Heart right ventricle (tissue), 16 donors: ENCODE measurements at places on chromosomes 5 and 9. TPM values are rescaled to one million over a fixed set of nuclear protein-coding genes. Genes with fewer than 3 reads are reported as not detected.

The SREK1IP1 gene
- 5.5 TPM for polyA plus RNA-seq

DNA sequence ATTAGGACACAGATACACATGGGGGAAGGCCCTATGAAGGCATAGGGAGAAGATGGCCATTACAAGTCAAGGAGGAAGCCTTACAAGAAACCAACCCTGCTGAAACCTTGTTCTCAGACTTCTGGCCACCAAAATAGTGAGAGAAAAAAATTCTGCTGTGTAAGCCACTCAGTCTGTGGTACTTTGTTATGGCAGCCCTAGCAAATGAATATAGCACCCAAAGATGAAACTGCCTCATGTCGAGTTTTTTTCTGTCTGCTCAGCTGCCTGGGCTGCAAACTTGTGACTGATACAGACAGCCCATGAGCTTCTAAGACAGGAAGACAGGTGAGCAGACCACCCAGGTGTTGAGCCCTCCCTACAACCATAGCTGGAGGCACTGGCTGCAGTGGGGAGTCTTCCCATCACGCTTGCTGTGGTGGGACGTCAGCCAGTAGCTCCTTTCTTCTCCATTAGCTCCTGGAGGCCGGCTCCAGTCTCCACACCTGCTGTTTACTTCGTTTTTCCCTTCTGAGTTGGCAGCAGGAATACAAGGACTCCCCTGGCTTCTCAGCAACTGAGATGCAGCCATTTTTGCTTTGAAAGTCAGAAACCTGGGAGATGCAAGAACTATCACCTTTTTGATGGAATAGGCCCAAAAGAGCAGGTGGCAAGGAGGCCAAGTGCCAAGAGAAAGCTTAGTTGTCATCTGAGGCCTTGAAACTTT, 164.9 kb downstream of the SEMA6A start:
- no peak overlapping the region for H3K27ac ChIP-seq
- no peak overlapping the region for H3K4me3 ChIP-seq
- no peaks in the 10 kb centered on the region for H3K4me1 ChIP-seq

DNA sequence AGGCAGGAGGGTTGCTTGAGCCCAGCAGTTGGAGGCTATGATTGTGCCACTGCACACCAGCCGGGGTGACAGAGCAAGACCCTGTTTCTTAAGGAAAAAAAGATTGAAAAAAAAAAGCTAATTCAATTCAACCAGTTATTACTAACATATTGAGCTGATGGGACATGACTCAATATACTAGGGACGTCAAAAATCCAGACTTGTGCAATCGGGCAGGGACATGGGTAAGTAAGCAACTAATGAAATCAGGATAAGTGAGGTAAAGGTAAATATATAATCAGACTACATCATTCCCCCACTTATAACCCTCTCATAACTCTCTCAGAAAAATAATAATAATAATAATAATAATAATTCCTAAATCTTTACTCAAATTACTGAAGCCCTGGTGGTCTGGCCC, 975 bp upstream of the HAVCR1 start:
- no peak overlapping the region for H3K27ac ChIP-seq
- H3K4me1 ChIP-seq = no peaks in the 10 kb centered on the region
- no peaks in the 10 kb centered on the region for H3K27me3 ChIP-seq

GRCh38 chr9:254516-254915, 39.9 kb downstream of the DOCK8 start:
- no peak overlapping the region for H3K27ac ChIP-seq
- no peaks in the 10 kb centered on the region for H3K36me3 ChIP-seq
- DNase-seq = no peak

- DNase-seq = no peak
- no peak overlapping the region for H3K27ac ChIP-seq
- no peak overlapping the region for H3K4me3 ChIP-seq
- peaks cover 9% of the 10 kb centered on the region for H3K4me1 ChIP-seq
- no peaks in the 10 kb centered on the region for H3K27me3 ChIP-seq
These were observed 126.1 kb downstream of the SEMA5A start for GRCh38 chr5:9419794-9420193.

GRCh38 chr9:12718482-12719026, 25.4 kb downstream of the TYRP1 start:
- no peaks in the 10 kb centered on the region for H3K27me3 ChIP-seq
- H3K4me1 ChIP-seq = no peaks in the 10 kb centered on the region
- no peak overlapping the region for H3K27ac ChIP-seq
- H3K36me3 ChIP-seq = no peaks in the 10 kb centered on the region
- DNase-seq = no peak
- H3K4me3 ChIP-seq = peak overlapping the region; percentile 4

GRCh38 chr5:178074266-178074952, 38.9 kb upstream of the N4BP3 start:
- no peak overlapping the region for H3K27ac ChIP-seq
- no peaks in the 10 kb centered on the region for H3K4me1 ChIP-seq
- no peak for DNase-seq
- H3K36me3 ChIP-seq = no peaks in the 10 kb centered on the region

- H3K27ac ChIP-seq = no peak overlapping the region
- peaks cover 31% of the 10 kb centered on the region for H3K27me3 ChIP-seq
- no peaks in the 10 kb centered on the region for H3K4me1 ChIP-seq
- H3K4me3 ChIP-seq = no peak overlapping the region
These were observed 32.7 kb upstream of the SLC9A3 start for GRCh38 chr5:556909-557441.

DNA sequence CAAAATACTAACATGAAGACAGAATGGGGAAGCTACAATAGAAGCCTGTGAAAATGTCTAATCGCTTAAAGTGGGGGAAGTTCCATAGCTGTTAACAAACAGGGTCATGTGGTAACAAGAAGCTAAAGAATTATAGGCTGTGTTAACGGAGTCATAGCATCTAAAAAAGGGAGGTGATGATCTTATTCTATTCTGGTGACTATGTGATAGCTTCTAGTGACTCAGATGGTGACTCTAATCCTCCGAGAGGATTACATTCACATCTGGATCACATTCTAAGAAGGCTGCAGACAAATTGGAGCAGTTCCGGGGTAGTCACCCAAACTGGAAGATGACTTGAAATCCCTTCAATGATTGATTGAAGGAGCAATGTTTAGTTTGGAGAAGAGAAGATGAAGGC, 142.1 kb downstream of the LIFR start:
- H3K4me1 ChIP-seq = no peaks in the 10 kb centered on the region
- no peak overlapping the region for H3K4me3 ChIP-seq
- no peak for DNase-seq
- no peak overlapping the region for H3K27ac ChIP-seq
- no peaks in the 10 kb centered on the region for H3K36me3 ChIP-seq
- peaks cover 3% of the 10 kb centered on the region for H3K27me3 ChIP-seq

DNA sequence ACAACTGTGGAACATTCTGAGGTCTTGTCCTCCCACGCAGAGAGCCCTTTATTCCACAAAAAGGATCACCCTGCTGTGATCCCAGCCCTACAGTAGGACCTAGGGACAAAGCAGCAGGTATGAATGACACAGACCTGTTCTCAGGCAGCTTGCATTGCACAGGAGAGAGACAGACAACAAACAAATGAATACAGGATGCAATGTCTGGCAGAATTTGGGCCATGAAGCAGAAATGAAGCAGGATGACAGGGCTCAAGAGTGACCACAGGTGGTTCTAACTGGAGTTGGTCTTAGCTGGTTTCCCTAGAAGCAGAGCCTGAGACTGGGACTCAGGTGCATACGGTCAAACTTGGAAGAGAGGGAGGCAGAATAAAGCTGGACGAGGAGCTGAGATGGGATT, 388.8 kb downstream of the CDK5RAP2 start:
- H3K4me3 ChIP-seq = no peak overlapping the region
- peaks cover 8% of the 10 kb centered on the region for H3K27me3 ChIP-seq
- H3K4me1 ChIP-seq = no peaks in the 10 kb centered on the region
- no peak overlapping the region for H3K27ac ChIP-seq
- H3K36me3 ChIP-seq = no peaks in the 10 kb centered on the region

DNA sequence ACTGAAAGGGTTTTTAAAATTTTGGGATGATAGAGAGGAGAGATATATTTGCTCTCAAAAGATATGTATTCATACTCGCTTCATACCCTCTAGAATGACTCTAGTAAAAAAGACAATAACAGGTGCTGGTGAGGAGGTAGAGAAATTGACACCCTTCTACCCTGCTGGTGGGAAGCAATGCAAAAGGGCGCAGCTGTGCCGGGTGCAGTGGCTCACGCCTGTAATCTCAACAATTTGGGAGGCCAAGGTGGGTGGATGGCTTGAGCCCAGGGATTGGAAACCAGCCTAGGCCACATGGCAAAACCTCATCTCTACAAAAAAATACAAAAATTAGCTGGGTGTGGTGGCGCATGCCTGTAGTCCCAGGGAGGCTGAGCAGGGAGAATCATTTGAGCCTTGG, 33.9 kb upstream of the NXNL2 start:
- DNase-seq = no peak
- no peaks in the 10 kb centered on the region for H3K27me3 ChIP-seq
- H3K4me1 ChIP-seq = no peaks in the 10 kb centered on the region
- H3K27ac ChIP-seq = no peak overlapping the region
- H3K4me3 ChIP-seq = no peak overlapping the region
- no peaks in the 10 kb centered on the region for H3K36me3 ChIP-seq

GRCh38 chr9:128192601-128193371, 1.4 kb upstream of the CIZ1 start:
- peaks cover 24% of the 10 kb centered on the region for H3K4me1 ChIP-seq
- DNase-seq = peak; percentile 83
- no peaks in the 10 kb centered on the region for H3K27me3 ChIP-seq
- peak overlapping the region; percentile 68 for H3K4me3 ChIP-seq
- peak overlapping the region; percentile 86 for H3K27ac ChIP-seq
- H3K36me3 ChIP-seq = no peaks in the 10 kb centered on the region

DNA sequence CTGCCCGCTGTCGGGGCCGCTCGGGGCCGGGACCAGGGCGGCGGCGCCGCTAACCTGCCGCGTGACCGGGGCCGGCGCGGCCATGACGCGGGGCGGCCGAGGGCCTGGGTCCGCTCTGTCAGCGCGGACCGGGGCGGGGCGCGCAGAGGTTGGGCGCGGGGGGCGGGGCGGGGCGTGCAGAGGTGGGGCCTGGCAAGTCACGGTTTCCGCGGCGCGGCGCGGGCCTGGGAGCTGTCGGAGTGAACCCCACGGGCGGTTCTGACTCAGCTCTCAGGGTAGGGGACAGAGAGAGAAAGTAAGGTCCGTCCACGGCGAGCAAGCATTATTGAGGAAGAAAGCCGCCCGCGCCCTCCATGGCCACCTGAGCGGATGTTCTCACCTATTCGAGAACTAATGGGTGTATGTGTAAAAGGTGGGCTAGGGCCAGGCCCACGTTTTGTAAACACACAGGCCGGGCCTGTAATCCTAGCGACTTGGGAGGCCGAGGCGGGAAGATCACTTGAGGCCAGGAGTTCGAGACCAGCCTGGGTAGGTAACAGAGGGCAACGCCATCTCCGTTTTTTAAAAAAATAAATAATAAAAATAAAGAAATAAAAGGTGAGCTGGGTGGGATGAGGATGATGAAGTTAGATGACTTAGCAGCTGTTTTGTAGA, at the start of gene PRXL2C:
TSS of gene PRXL2C (minus strand) at position 120 of the 654 bp plus-strand sequence. CDS start at position 84, 36 bp downstream.
- H3K27me3 ChIP-seq = no peaks in the 10 kb centered on the region
- DNase-seq = peak; percentile 90
- H3K27ac ChIP-seq = peak within 1 kb of the TSS; percentile 100
- peaks cover 39% of the 10 kb centered on the region for H3K4me1 ChIP-seq
- H3K4me3 ChIP-seq = peak within 1 kb of the TSS; percentile 72

DNA sequence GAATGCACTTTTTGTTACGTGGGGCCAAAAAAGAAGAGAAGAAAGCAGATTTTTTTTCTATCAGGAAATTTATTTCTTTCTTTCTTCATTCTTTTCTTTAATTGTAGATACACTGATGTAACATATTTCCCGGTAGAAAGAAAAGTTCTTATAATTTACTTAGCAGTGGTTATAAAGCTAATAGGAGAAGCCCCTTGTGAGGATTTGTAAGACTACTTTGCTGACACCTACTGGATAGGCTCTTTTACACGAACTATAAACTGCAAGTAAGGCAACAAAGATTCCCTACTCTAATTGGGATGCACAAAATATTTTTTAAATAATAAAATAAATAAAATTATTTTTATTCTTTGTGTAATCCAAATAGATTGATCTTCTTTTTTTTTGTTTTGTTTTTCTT, 284.4 kb downstream of the DNAH5 start:
- no peaks in the 10 kb centered on the region for H3K27me3 ChIP-seq
- H3K4me3 ChIP-seq = no peak overlapping the region
- H3K4me1 ChIP-seq = no peaks in the 10 kb centered on the region
- no peak for DNase-seq

- DNase-seq = no peak
- no peaks in the 10 kb centered on the region for H3K36me3 ChIP-seq
- H3K27me3 ChIP-seq = no peaks in the 10 kb centered on the region
- no peak overlapping the region for H3K27ac ChIP-seq
- no peak overlapping the region for H3K4me3 ChIP-seq
These were observed 76.2 kb downstream of the SH3TC2 start for GRCh38 chr5:148986636-148987035.

DNA sequence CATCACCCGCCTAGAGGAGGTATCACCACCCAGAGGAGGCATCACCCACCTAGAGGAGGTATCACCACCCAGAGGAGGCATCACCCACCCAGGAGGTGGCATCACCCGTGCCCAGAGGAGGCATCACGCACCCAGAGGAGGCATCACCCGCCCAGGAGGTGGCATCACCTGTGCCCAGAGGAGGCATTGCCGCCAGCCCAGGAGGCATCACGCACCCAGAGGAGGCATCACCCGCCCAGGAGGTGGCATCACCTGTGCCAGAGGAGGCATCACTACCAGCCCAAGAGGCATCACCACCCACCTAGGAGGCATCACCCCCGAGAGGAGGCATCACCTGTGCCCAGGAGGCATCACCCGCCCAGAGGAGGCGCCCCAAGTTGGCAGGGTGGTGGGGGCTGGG, 2.6 kb downstream of the NOTCH1 start:
- H3K4me3 ChIP-seq = peak overlapping the region; percentile 96
- H3K27ac ChIP-seq = peak overlapping the region; percentile 94
- no peaks in the 10 kb centered on the region for H3K27me3 ChIP-seq
- peaks cover 35% of the 10 kb centered on the region for H3K36me3 ChIP-seq
- peaks cover 88% of the 10 kb centered on the region for H3K4me1 ChIP-seq

DNA sequence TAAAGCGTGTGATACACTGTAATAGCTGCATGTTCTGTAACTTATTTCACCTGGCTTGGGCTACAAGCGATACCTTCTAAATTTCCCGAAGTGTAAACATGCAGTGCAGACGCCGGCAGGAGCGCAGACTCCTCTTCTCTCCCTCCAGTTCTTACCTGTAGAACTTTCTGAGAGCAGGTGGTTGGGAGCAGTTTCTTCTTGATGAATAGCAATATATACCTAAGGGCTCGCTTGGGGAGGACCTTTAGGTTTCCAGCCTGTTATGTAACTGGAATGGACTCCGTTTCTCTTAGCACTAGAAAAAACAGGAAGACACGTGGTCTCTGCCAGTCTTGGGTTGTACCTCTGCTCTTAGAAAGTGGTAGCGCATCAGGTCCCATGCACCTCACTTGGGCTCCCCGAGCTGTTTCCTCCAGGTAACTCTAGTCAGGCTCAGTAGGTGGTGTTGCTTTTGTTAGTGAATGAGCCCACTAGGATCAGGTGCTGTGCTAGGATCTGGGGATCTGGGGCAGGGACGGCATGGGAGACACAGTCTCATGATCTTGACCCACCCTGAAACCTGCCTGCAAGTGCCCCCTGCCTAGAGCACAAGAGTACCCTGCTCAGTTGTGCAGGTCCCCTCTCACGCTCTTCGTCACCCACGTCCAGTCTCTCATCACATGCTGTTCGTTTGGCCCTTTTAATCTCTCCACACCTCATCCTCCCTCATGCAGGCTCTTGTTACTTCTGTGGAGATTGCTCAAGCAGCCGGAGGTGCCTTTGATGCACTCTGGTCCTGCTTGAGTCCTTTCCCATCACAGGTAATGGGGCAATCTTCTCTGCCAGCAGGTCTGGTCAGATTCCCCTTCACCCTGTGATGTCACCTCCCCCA, 2.8 kb downstream of the TENT4A start:
- H3K36me3 ChIP-seq = no peaks in the 10 kb centered on the region
- peak overlapping the region; percentile 58 for H3K4me3 ChIP-seq
- H3K27me3 ChIP-seq = no peaks in the 10 kb centered on the region
- no peak overlapping the region for H3K27ac ChIP-seq
